ENCODE measurements at places on chromosomes 3 and 15.

DNA sequence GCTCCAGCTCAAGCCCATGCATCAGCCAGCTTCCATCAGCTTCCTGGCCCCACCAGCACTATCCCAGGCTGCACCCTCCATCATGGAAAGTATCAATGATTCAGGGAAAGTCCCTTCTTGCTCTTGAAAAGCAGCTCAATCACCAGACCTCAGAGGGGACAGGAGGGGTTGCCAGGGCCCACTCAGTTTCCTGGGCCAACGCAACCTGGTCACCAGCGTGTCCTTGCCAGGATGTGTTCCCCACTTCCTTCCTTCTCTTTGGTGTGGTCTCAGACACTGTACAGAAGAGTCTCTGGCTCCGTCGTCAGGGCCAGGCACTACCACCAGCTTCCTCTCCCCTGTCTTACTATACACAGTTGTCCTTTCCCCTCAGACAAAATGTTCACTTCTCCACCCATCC lies 3.0 kb downstream of the HDC start:
- DNase-seq, result no peak

GRCh38 chr3:18079739-18080138 lies 337.3 kb upstream of the TBC1D5 start:
- no peak for DNase-seq

DNA sequence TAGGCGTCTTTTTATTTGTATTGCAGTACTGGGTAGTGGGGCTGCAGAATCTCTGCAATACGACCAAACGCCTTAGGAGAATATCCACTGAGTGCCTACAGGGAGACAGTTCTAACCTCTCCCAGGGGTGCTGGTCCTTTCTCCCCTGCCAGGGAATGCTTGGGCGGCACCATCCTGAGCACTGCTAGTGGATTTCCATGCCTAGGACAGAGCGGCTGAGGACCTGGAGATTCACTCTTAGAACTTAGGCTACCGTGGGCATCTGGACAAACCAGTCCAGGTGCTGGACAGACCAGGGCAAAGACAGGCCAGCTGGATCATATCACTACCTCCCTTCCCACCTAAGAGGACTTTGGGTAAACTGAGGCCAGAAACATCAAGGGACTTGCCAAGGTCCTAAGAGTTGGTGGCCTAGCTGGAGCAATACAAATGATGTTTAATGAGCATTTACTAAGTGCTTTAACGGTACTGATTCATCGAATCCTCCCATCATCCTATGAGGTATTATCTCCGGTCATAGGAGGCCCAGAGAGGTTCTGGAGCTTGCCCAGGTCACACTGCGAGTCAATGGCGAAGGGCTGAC lies 902 bp downstream of the TMEM44 start:
- no peak for DNase-seq

DNA sequence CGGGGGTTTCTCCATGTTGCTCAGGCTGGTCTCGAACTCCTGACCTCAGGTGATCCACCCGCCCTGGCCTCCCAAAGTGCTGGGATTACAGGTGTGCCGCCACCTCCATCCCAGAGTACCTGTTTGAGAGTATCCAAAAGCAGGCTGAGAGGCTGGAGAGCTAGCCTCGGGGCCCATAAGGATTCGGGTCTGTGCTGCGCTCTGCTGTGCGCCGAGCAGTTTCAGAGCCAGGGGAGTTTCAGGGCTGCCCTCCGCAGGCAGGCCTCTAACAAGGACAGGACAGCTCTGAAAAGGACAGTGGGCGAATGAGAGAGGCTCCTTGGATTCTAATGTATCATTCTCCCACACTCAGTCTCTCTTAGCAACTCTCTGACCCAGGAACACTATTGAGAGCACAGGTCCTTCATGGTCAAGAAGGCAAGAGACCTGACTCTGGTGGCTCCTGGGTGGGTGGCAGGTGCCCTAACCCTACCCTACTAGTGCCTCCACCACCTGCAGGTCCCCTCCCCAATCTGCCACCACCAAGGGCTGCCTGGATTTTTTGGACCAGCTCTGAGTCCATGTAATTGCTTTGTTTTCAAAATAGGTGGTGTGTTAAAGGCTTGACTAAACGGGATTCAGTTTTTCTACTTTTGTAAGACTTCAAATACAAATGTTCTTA lies 27.8 kb downstream of the MAGEF1 start:
- no peak for DNase-seq

GRCh38 chr15:80606511-80607071 lies 88.5 kb upstream of the ABHD17C start:
- no peak for DNase-seq

- DNase-seq, result peak; percentile 17
Measured at GRCh38 chr15:36879568-36880222, 220.7 kb downstream of the MEIS2 start.

DNA sequence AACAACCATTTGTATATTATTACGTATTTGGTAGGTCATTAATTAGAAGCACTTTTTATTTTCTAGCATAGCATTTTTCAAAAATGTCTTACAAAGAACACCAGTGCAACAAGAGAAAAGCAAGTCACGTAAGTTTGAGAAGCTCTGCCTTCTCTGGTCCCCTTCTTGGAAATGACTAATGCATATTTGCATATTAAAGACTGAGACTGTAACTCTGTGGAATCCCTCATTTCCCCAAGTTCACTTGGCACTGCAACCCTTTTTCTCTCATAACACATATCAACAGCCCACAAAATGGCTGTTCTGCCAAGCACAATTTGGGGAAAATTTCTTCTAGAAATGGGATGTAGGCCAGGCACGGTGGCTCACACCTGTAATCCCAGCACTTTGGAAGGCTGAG lies 176.3 kb downstream of the ERC2 start:
- no peak for DNase-seq

- DNase-seq, result no peak
Measured at GRCh38 chr3:70813311-70813710, 500.9 kb upstream of the MDFIC2 start.

DNA sequence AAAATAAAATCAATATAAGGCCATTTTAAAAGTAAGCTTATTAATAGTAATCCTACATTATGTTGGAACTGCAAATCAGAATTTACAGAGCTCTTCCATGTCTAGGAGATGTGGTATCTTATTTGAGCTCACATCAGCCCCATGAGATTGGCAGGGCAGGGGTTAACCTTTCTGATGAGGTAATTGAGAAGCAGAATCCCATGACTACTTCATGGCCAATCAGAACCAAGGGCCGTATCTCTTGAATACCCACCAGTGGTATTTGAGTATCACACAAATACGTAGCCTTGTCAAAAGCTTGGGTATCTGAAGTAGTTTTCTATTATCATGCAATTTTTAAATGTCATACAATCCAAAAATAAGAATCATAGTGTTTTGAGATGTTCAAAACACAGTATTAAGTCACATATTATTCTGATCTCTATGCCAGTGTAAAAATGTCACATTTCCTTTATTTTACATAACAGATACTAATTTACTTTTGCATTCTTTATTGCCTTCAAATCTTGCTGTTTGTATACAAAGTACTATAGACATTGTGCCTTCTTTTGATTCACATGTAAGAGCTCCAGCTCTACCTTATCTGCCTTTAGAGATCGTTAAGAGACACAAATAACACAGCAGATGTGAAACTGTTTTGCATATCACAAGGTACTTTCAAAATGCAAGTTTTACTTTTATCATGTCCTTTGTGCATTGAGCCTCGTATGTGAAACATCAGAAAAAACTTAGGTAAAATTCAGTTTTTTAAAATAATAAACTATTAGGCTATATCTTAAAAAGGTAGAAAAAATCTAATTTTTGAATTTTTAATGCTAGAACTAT lies 251.7 kb upstream of the GOLGA6L4 start:
- no peak for DNase-seq

- no peak for DNase-seq
Measured at GRCh38 chr3:71962561-71963240, 177.8 kb upstream of the PROK2 start.

DNA sequence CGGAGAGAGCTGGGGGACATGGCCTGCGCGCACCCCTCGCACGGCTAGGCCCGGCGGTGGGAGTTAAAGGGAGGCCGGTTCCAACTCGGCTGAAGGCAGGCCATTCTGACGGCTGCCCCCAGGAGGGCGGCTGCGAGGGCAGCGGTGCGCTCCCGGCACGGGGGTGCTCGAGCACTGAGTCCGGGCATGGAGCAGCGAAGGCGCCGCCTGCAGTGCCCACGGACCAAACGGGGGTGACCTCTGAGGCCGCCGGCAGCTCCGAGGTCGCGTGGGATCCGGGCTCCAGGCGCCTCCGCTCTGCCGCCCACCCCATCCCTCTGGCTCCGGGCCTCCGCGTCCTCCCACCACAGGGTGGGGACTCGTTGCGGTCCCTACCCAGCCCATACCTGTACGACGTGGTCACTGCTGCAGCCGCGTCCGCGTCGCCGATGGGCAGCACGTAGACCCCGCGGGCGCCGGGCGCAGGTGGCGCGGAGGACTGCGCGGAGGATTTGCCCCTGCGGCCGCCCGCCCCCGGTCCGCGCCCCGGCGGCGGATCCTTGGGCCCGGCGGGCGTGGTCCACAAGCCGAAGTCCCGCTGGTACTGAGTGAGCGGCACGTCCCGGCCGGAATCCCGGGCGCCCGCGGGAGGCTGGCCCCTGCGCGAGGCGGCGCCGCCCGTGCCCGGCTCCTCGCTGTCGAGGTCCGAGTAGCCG lies 469 bp downstream of the MAP6D1 start:
- peak; percentile 35 for DNase-seq

All from tongue (tissue), 3 donors.